ENCODE measurements at places on chromosomes 2 and 18.

GRCh38 chr2:152072011-152072410 is 26.8 kb downstream of the CACNB4 start:
- DNase-seq: no peak

DNA sequence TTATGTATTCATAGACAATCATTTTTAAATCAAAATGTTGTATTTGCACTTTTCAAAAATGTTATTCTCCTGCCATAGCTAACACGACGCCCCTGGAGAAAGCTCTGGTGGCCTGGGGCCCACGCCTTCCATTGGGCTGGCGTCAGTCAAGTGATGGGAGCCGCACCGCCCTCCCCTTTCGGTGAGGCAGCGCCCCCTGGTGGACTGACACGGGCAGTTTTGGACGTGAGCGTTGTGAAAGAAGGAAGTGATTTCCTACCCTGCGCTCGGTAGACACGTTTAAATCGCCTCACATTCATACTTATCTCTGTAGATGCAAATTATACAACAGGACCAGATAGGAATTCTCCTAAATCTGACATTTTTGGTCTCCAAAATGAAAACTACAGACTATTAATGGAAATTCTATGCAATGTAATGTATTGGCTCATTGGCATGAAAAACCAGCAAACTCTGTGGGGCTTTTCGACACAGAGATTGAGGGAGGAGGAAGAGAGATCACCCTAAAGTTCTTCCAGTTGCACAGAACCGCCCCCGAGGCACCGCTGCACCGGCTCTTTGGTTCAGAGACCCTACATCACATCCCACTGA is 326.2 kb upstream of the SOX11 start:
- DNase-seq: no peak

GRCh38 chr2:1757567-1757966 is 13.3 kb upstream of the PXDN start:
- no peak for DNase-seq

DNA sequence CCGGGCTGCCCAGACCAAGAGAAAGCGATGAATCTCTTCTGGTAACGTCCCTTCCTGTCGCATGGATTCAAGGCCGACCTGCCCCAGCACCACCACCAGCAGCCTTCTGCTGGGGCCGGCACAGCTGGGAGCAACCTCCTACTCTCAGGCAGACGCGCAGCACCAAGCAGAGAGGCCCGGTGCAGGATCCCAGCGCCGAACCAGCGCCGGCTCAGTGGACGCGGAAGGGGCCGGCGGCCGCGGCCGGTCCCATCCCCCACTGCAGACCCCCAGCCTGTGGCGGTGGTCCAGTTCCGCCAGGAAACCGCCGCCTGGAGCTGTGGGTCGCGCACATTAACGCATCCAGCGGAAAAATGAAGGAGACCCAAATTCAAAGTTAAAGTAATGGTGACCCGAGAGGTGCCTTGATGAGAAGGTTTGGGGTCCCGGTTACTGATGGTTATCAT is 525 bp upstream of the MAL start:
- no peak for DNase-seq

DNA sequence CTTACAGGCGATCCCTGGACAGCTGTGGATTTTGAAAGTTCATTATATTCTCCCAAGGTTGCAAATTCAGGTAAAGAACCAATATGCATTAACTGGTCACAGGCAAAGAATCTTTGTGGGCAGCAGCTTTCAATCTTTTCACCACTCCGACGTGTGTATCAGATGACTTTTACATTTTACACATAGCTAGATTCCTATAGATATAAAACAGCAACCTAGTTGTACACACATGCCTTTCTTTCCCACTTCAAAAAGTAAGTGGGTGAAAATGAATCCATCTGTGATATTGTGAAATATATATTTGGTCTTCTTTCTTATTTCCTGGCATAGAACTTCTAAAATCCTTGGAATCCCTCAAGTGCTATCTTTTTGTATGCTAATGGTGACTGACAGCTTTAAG is 72.5 kb downstream of the SCG2 start:
- no peak for DNase-seq

DNA sequence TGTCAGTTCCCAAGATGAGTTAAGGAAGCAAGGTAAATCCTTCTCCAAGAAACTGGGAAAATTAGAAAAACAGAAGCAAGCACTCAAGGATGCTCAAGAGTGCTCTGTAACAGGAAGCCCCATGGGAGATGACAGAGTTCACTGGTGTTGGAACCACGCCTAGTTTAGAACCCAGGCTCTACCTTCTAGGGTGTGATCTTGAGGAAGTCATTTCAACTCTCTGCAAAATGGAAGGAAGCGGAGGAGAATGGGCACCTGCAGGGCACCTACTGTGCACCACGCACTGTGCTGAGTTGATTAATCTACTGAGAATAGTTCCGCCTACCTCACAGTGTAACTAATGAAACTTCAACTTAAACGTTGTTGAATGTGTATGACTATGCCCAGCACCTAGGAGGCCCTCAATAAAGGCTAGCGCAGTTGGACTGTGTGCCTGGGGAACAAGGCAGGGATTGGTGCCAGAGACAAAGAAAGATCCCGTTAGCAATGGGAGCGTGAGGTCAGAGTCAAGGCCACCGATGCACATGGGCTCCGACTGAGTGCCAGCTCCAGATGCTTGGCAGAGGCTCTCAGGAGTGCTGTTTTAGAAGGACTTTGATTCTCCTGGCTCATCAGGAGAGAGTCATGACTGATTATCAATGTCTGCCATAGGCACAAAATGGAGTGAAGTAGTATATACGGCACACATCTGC is 93.7 kb downstream of the MAPK4 start:
- DNase-seq: no peak

DNA sequence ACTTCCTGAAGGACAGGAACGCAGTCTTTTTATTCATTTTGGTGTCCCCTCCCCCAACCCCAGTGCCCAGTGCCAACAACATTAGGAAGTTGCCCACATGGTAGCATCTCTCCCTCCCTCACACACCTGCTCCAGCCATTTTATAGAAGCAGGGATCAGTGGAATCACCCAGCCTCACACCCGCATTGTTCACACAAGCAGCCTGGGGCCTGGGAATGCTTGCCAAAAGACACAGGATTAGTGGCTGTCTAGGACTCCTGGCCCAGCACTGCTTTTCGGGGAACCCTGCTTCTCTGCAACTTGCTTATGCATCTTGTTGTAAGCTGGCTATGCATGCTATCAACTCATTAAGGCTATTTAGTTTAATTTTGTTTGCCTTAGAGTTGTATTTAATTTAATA is 17.9 kb downstream of the TMEM37 start:
- no peak for DNase-seq

GRCh38 chr2:192228685-192229084 is 34.0 kb upstream of the TMEFF2 start:
- no peak for DNase-seq

DNA sequence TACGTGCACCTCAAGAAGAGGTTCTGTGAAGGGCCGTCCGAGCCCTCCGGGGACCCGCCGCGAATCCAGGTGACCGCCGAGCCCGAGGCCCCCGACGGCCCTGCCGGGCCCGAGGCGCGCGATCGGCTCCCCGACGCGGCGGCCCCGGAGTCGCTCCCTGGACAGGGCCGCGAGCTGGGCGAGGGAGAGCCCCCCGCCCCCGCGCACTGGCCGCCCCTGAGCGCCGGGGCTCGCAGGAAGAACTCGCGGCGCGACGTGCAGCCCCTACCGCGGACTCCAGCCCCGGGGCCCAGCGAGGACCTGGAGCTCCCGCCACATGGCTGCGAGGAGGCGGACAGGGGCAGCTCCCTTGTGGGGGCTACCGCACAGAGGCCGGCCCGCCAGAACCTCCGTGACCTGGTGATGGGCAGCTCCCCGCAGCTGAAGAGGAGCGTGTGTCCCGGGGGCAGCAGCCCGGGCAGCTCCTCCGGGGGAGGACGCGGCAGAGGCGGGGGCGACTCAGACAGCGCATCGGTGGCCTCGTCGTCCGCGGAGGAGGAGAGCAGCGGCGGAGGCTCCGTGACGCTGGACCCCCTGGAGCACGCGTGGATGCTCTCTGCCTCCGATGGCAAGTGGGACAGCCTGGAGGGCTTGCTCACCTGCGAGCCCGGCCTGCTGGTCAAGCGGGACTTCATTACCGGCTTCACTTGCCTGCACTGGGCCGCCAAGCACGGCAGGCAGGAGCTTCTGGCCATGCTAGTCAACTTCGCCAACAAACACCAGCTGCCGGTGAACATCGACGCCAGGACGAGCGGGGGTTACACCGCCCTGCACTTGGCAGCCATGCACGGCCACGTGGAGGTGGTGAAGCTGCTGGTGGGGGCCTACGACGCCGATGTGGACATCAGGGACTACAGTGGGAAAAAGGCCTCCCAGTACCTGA is 812 bp downstream of the SOWAHC start:
- no peak for DNase-seq

Measured in esophagus squamous epithelium (tissue), 5 donors.